ENCODE measurements at places on chromosomes 6 and 20.

- DNase-seq, result no peak
These were observed 105.6 kb downstream of the CDH26 start for GRCh38 chr20:60063739-60064380.

GRCh38 chr6:126075335-126076071 lies 89.2 kb downstream of the TRMT11 start:
- DNase-seq, result no peak

DNA sequence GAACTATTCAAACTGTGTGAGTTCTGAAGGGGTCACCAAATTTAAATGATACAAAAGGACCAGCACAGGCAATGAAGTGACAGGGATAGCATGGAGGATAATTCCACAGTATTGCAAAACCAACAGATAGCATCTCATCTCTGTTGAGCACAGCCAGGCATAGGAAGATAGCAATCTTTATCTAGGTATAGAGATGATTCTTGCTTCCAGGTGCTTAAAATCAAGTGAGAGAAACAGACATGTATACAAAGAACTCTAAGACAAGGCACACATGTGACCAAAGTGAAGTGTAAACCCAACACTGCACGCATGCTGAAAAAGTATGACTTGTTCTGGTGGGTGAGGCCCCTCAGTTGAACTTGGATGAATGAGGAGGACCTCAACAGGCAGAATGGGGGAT lies 48.4 kb upstream of the ARMC2 start:
- no peak for DNase-seq

DNA sequence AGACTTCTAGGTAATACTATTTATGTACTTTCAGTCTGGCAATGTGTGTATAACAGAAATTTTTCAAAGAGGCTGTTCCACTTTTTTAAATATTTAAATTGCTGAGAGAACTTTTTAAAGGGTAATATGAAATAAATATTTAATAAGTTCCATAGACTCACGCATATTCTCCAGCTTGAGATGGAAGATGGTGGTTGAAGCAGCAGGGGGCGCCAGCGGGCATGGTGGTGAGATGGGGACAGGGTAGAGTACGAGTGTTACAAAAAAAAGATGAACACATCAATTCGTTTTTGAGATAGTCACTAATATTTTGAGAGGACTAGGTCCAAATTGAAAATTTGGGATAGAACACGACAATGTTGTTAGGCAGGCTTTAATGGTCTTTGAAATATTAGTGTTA lies 68.4 kb downstream of the RSPO3 start:
- DNase-seq, result peak; percentile 66

- no peak for DNase-seq
These were observed 18.3 kb downstream of the SNX9 start for GRCh38 chr6:157841211-157841840.

DNA sequence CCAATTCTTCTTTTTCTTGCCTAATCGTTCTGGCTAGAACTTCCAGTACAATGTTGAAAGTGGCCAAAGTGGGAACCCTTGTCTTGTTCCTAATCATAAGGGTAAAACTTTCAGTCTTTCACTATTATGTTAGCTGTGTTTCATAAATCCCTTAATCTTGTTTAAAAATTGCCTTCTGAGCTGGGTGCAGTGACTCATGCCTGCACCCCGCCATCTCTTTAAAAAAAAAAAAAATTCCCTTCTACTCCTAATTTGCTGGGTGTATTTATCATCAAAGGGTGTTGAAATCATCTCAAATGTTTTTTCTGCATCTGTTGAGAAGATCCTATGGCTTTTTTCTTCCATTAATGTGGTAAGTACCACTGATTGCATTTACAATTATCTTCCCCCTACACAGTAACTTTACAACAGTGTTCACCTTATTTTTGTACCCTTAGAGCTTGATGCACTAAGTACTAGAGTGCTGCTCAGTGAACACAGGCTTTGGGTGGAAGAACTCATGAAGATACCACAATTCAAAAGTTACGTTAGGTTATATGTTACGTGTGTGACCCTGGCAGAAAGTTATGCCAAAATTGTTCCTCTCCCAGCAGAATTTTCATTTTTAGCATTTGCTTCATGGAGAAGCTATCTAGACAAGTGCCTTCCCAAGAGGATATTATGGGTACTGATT lies 9.7 kb downstream of the SNRPB start:
- DNase-seq, result no peak

GRCh38 chr20:25360631-25361286 lies 29.9 kb downstream of the ABHD12 start:
- DNase-seq, result no peak

- DNase-seq, result no peak
These were observed 116.0 kb downstream of the PXDC1 start for GRCh38 chr6:3635482-3635881.

DNA sequence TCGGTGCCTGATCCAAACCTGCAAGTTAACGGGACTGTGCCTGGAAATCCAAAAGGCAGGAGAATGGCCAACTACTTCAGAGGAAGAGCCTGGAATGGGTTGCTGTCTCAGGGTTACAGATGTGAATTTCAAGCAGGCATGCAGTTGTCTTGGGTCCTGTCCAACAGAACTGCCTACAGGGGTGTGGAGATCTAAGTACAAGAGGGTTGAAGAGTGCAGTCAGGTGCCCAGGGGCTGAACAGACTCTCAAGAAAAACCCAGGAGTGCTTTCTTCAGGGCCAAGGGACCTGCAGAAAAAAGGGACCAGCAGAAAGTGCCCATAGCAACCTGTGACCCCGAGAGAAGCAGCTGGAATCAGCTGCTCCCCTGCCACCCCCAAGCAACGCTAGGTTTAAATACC lies 71.0 kb downstream of the PREP start:
- no peak for DNase-seq

- no peak for DNase-seq
These were observed 143.4 kb upstream of the CST7 start for GRCh38 chr20:24805456-24806238.

- DNase-seq, result no peak
These were observed 10.2 kb downstream of the ADNP start for GRCh38 chr20:50920997-50921396.

DNA sequence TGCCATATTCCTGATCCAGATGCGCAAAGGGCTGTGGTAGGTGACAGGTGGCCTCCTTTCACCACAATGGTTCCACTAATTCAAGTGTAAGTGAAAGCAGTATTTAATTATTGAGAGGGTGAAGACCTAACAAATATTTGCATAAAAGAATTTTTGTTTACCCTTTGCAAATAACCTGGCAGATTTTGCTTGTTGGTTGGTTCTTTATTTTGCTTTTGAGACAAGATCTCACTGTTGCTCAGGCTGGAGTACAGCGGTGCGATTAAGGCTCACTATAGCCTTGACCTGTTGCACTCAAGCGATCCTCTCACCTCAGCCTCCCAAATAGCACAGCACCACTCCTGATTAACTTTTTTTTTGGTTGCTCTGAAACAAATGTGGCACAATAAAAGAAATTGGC lies 49.2 kb downstream of the PCNA start:
- no peak for DNase-seq

GRCh38 chr20:52256454-52256853 lies 64.9 kb upstream of the ZFP64 start:
- no peak for DNase-seq

DNA sequence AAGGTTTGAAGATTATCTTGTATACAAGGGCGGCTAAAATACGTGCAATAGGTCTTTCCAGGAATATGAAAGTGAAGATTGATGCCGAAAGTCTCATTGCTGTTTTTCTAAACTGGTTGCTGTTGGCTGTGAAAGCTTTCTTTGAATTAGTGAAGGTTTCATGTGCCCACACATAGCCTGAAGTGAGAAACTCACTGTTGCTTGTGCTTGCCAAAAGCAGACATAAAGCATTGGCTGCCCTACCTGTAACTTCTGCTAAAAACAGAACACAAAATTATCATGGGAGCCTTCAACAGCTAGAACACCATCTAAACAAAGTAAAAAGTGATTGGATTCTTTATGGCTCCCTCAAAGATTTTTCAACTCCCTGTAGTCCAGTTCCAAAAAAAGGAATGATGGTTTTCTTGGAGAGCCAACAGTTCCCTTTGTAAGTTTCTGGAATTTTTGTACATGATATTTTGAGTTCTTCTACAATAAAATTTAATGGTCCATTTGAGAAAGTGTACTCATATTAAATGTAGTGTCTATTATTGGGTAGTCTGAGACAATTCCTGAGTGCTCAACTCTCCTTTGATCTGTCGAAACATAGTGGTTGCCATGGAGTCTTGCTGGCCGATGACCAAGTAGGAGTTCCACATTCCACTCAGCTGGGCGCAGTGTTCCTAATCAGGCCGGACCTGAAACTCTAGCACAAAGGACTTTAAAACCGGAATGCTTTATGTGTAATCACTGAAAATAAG lies 68.5 kb downstream of the PLEKHG1 start:
- DNase-seq, result no peak

DNA sequence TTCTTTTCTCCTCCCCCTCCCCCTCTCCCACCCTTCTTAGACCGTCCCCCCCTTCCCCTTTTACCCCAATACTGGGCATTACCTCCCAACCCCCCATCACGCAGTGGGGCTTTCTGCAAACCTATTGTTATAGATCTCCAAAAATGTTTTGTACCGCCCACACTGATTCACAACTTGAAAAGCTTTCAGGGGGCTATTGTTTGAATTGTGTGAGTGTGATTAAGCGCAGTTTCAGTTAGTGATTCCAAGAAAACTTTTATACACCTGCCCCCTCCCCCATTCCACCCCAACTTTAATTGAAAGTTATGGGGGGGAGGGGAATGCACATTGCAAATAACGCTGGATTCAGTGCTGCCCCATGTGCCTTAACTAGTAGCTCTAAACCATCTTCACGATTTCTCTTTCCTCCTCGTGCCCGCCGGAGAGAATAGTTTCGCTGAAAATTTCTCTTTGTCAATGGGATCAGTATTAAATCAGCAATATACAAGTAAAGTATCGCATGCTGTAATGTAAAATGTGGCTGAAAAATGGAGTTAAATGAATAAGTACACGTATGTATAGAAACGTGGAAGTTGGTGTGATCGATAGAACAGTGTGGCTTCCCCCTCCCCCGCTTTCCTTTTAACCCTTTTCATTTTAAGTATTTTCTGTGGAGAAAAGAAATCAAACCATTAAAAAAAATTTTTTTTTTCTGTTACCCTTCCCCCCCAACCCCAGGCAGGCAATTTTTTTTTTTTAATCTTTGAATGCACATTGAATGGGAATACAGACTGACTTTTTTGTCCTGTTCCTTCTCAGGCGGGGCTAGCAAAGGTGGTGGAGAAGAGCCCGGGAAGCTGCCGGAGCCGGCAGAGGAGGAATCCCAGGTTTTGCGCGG lies 632 bp downstream of the LIN28B start:
- no peak for DNase-seq

DNA sequence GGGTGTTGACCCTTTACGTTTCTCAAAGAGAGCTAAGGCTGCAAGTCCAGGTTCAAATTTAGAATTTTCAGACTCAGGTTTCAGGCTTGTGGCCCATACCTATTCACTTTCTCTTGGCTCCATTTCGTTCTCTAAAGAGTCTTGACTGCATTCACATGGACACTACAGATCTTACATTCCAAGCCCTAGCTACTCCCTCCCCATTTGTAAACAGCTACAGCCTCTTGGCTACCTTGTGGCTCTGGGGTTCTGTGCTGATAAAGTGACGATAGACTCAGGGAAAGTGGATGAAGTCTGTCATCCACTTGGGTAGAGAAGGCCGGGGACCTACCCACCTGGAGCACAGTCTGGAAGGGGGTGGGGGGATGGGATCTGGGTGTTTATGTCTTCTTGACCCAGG lies 503.3 kb downstream of the LMBRD1 start:
- no peak for DNase-seq

DNA sequence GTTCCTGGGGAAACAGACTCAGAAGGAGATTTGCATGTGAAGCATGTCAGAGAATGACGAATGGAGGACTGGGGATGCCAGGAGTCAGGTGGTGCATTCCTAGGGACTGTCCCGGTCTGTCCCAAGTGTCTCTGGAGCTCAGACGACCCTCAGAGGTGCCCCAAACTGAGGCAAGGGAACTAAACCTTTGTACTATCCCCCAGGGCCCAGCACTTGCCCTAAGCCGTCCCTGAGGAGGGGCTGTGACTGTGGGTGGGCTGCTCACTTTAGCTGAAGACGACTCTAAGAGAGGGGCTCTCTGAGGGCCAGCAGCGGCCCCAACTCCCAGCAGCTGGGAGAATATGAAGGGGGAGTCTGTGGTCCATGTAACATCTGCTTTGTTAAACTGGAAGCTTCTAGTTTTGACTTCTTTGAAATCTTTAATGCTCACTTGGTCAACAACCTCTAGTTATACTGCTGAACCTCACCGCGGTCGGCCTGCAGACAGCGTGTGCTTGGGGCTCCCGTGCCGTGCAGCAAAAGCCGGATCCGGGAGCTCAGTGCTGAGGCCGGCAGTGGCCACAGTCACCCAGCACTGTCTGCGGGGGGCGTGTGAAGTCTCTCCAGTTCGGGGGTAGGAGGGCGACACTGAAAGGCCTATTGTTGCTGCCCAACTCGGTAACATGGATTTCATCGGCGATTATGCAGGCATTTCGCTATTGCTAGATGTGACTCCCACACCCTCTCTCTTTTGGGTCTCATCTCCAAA lies 34.2 kb downstream of the TUBB2B start:
- no peak for DNase-seq

- no peak for DNase-seq
These were observed 705.7 kb upstream of the SLC35B3 start for GRCh38 chr6:9140951-9141460.

DNA sequence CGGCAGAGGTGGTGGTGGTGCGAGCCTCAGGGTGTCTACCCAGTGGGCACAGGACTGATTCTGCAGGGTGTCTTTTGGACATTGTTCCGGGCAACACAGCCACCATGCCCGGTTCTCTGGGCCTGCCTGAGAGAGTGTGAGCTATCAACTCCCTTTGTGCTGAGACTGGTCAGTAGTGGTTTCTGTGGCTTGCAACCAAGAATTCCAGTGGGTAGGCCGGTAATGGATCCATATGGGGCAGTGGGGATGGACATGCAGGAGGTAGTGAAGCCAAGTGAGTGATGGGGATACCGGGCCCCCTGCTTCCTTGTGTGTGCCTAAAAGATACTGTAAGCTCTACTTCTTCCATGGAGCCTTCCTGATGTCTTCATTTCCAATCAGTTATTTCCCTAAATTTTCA lies 71.0 kb downstream of the CDC5L start:
- no peak for DNase-seq

DNA sequence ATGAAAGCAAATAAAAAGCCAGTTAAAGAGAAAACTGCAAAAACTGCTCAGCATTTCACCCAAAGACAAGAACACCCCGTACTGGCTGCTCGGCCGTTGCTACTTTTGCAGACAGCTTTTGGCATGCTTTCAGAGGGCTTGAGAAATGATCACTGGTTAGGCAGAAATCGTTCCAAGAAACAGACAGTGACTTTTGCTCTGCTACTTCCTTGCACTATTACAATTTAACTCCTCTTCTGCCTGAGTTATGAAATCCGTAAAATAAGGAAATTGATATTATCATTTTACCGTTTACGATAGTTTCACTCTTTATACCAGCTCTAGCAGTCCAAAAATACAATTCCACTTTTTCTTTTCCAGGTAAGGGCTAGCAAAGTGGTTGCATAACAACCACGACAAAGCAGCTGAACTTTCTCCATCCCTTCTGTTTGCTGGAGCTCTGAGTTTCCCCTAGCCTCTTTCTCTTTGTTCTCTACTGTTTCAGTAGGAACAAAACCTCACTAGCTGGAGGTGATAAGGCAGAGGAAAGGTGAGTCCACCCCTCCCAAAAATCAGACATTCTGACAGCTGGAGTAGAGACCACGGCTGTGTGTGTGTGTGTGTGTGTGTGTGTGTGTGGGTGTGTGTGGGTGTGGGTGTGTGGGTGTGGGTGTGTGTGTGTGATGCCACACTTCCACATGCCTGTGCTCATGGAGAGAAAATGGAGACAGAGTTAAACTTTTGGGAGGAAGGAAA lies 191.8 kb upstream of the RREB1 start:
- no peak for DNase-seq

All from stimulated activated CD4-positive, alpha-beta T cell treated with anti-CD3 and anti-CD28 coated beads, Interleukin-1b, Interleukin-23, amount 100 ng/mL, for 48 hours (primary cell).